ENCODE measurements at places on chromosomes 4 and X.

GRCh38 chrX:85994228-85994627, 53.1 kb downstream of the CHM start:
- DNase-seq, result no peak

GRCh38 chrX:11239230-11239629, 54.0 kb upstream of the AMELX start:
- DNase-seq, result no peak

- DNase-seq, result no peak
Observed at GRCh38 chr4:182343453-182343852, 100.3 kb downstream of the TENM3 start.

- DNase-seq, result no peak
Observed at GRCh38 chrX:17553469-17553868, 178.5 kb downstream of the NHS start.

- DNase-seq, result no peak
Observed at GRCh38 chr4:75659512-75660031, 13.6 kb downstream of the G3BP2 start.

- DNase-seq, result no peak
Observed at GRCh38 chr4:85738721-85739120, 263.8 kb downstream of the ARHGAP24 start.

- no peak for DNase-seq
Observed at GRCh38 chr4:140448162-140448561, 20.7 kb upstream of the CLGN start.

GRCh38 chrX:45873781-45874180, 671.4 kb downstream of the ZNF674 start:
- DNase-seq, result no peak

GRCh38 chr4:23171976-23172375, 479.2 kb downstream of the GBA3 start:
- DNase-seq, result no peak

DNA sequence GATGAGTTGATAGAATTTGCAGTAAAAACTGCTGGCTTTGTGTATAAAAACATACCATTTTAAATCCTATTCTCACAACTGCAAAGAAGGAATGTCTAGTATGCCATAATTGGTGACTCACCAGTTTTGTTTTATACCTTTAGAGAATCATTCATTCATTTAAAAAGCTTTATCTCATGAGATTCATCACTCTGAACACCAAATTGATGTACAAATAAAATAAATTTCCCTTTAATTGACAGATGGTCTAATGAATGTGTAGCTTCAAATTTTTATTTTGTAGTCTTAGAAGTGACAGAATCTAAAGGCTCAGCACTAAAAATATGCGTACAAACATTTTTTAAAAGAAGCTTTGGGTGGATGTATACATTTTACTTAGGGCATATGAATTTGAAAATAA, 492.5 kb downstream of the GALNTL6 start:
- no peak for DNase-seq
